ENCODE measurements at places on chromosomes 2 and 18.

- no peak for DNase-seq
Observed at GRCh38 chr18:53375621-53376020, 848.8 kb downstream of the MBD2 start.

DNA sequence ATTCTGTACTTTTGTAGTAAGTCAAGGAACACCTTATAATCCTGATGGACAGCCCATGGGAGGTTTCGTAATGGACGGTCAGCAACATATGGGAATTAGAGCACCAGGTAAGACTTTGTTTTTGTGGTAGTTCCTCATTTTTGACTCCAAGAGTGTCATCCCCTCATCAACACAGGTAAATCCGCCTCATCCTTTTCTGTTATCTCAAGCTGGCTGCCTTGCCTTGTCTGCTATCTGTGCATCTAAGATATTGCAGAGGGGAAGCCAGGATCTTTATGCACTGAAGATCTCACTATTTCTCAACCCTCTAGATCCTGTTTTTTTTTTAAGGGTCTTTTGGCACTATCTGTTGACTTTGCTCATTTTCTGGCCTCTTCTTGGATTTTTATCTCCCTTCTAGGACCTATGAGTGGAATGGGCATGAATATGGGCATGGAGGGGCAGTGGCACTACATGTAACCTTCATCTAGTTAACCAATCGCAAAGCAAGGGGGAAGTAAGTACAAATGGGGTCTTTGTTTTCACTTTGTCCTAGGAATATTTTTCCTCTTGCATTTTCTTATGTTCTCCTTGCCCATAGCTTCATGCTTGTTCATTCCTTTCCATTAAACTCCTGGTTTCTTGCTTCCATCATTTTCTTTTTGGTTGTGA lies 133.8 kb downstream of the MEIS1 start:
- DNase-seq = no peak

DNA sequence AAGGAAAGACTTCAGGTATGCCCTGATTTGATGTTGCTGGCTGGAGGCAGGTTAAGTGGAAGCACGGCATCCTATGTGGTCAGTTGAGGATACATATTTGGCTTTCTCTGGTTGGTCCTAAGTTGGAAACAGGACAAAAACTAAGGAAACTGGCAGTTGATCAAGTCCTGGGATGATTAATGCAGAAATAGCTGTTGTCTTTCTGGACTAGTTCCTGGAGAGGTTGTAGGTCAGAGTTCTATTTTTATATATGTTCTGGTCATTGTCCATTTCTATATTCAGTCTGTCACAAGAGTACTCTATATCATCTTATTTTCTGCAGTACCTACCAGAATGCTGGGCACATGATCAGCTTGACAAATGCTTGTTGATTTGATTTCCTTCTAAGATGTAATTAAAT lies 4.0 kb upstream of the SLC35F5 start:
- DNase-seq = no peak

- DNase-seq = no peak
Observed at GRCh38 chr2:177639262-177639914, 246.8 kb downstream of the AGPS start.

GRCh38 chr18:63828656-63829055 lies 53.4 kb downstream of the SERPINB7 start:
- DNase-seq = no peak

GRCh38 chr2:42296226-42296625 lies 64.8 kb downstream of the COX7A2L start:
- DNase-seq = no peak

GRCh38 chr2:29990129-29990528 lies 68.7 kb upstream of the ALK start:
- DNase-seq = no peak

DNA sequence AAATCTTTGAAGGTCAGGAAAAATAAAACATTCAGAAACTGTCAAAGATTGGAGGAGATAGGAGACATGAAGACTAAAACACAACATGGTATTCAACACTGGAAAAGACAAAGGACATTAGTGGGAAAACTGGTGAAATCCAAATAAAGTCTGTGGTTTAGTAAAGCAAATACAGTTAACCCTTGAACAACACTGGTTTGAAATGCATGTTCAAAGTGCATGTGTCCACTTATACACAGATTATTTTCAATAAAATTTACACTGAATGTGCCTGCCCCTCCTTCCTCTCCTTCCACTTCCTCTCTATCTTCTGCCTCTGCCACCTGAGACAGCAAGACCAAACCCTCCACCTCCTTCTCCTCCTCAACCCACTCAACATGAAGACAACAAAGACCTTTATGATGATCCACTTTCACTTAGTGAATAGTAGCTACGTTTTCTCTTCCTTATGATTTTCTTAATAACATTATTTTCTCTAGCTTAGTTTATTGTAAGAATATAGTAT lies 14.5 kb downstream of the OLA1 start:
- no peak for DNase-seq

All from T-cell (primary cell).